ENCODE measurements at places on chromosomes 12 and 14.

- H3K36me3 ChIP-seq: no peaks in the 10 kb centered on the region
- no peaks in the 10 kb centered on the region for H3K27me3 ChIP-seq
- DNase-seq: no peak
- peak overlapping the region; percentile 8 for H3K27ac ChIP-seq
Observed at GRCh38 chr14:54589076-54589475, 22.1 kb downstream of the SAMD4A start.

DNA sequence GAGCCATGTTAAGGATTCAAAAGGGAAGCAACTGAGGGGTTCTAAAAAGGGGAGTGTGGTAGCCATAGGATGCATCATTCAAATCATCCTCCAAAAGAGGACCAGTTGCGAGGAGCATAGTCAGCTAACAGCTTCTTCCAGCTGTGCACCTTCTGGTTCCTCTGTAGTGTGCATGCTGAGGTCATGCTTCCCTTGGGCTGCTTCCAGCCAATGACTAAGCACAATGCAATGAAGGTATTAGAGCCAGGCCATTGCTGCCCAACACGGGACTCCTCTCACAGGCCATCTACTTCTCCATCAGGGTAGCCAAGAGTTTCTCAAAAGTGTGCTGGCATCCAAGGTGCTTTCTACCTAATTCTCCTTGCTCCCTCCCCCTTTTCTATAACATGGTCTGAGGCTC, 69.2 kb upstream of the ARID2 start:
- peak; percentile 45 for DNase-seq
- no peak overlapping the region for H3K4me3 ChIP-seq
- no peak overlapping the region for H3K27ac ChIP-seq
- no peaks in the 10 kb centered on the region for H3K27me3 ChIP-seq

DNA sequence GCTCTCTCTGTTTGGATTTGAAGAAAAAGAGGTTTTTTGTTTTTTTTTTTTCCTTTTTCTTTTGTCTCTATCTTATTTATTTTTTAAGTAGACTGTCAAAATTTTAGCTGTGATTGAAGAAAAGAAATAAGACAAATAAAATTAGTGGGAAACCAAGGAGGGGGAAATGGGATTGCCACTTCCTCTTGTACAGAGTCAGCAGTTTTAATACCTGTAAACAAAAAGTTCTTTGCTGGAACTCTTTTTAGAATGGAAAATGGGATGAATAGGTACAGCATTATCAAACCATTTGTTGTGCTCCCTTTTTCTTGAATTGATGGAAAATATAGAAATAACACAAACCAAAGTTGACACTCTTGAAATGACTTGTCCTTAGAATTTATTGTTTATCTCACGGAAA, 680.7 kb downstream of the DIO2 start:
- no peak overlapping the region for H3K27ac ChIP-seq
- no peak for DNase-seq
- H3K36me3 ChIP-seq: no peaks in the 10 kb centered on the region
- H3K4me1 ChIP-seq: no peaks in the 10 kb centered on the region

GRCh38 chr12:130661486-130662255, 54.4 kb downstream of the RIMBP2 start:
- DNase-seq: no peak
- H3K4me3 ChIP-seq: no peak overlapping the region
- no peaks in the 10 kb centered on the region for H3K36me3 ChIP-seq
- H3K27ac ChIP-seq: no peak overlapping the region
- no peaks in the 10 kb centered on the region for H3K27me3 ChIP-seq

DNA sequence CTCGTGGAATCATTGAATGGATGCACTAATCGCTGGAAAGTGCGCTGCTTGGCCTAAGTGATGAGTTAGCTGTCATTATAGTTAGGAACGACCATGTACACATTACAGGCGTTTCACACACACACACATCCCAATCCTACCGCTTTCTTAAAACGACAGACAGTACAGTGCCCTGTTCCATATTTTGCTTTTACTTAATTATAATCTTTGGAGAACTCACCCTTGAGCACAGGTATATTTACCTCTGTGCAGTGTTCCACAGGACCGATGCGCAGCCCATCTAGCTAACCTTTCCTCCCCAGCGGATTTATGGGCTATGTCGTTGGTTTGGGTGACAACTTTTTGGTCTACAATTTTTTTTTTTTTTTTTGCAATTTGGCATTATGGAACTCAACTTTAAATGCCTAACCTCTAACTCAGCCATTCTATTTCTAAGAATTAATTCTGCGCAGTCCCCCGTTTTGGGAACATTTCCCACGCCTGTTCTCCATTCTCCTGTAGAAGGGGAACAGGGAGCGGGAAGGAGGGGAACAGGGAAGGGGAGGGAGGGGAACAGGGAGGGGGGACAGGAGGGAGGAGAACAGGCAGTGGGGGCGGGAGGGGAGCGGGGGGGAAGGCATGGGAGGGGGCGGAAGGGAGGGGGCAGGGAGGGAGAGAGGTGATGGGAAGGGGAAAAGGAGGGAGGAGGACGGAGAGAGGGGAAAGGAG, 663 bp upstream of the ULK1 start:
- H3K4me3 ChIP-seq: no peak overlapping the region
- no peaks in the 10 kb centered on the region for H3K27me3 ChIP-seq
- peaks cover 9% of the 10 kb centered on the region for H3K4me1 ChIP-seq
- no peaks in the 10 kb centered on the region for H3K36me3 ChIP-seq

GRCh38 chr12:106581543-106582248, 1.1 kb upstream of the RFX4 start:
- H3K4me3 ChIP-seq: no peak overlapping the region
- no peaks in the 10 kb centered on the region for H3K36me3 ChIP-seq
- H3K4me1 ChIP-seq: peaks cover 2% of the 10 kb centered on the region
- DNase-seq: no peak
- peaks cover 74% of the 10 kb centered on the region for H3K27me3 ChIP-seq
- no peak overlapping the region for H3K27ac ChIP-seq

GRCh38 chr14:72880164-72880563, 13.7 kb downstream of the DPF3 start:
- H3K4me1 ChIP-seq: no peaks in the 10 kb centered on the region
- H3K27ac ChIP-seq: no peak overlapping the region
- H3K27me3 ChIP-seq: no peaks in the 10 kb centered on the region
- no peak overlapping the region for H3K4me3 ChIP-seq

DNA sequence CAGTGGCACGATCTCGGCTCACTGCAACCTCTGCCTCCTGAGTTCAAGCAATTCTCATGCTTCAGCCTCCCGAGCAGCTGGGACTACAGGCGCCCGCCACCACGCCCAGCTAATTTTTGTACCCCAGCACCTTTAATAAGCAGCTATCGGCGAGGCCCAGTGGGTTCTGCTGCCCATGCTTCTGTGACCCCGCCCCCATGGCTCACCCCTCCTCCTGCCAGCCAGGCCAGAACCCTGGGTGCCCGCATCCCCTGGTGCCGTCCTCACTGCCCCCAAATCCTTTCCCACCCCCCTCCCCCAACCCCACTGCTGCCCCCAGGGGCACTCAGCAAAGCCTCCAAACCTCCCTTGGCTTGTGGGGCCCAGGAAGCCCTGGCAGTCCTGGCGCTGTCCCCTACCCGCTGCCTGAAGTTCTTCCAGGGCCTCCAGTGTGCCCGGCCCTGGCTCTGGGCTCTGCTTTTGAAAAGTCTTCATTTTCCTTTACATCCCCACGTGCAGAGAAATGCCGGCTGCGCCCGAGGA, 14.5 kb downstream of the BAG5 start:
- H3K27me3 ChIP-seq: no peaks in the 10 kb centered on the region
- H3K36me3 ChIP-seq: no peaks in the 10 kb centered on the region
- no peak overlapping the region for H3K27ac ChIP-seq
- H3K4me3 ChIP-seq: no peak overlapping the region
- H3K4me1 ChIP-seq: peaks cover 20% of the 10 kb centered on the region

DNA sequence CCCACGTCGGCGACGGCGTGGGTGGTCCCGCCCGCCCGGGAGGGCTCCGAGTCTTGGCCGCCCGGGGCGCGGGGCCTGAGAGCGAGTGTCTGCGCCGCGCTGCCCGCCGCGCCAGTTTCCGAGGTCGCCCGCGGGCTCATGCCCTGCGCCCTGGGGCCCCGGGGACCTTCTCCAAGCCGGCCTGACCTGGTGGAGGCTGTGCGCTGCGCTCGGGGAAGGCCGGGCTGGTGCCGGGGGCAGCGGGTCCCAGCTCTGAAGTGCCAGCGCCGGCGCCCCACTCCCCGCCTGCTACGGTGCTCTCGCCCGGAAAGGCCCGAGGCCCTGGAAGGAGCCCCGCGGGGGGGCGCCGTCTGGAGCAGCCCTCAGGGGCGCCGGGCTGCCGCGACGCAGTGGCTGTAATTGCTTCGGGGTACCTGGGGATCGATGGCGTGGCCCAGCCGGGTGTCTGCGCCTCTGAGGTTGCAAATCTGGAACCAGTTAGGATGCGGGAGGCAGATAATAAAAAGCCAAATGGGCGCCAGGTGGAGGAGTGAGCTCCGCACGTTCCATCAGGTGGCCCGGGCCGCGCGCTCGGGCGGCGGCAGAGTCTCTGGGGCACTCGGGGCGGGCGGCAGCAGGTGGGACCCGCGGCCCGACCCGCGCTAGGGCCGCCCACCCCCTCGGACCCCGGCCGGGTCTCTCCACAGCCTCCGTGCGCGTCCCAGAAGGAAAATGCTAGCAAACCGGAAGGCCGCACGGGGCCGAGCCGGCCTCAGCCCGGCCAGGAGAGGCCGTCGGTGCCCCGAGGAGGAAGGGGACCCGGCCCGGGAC, 102.3 kb upstream of the DIO3 start:
- H3K27me3 ChIP-seq: peaks cover 57% of the 10 kb centered on the region
- H3K4me1 ChIP-seq: no peaks in the 10 kb centered on the region
- no peak for DNase-seq
- H3K36me3 ChIP-seq: no peaks in the 10 kb centered on the region
- H3K27ac ChIP-seq: no peak overlapping the region
- H3K4me3 ChIP-seq: no peak overlapping the region

DNA sequence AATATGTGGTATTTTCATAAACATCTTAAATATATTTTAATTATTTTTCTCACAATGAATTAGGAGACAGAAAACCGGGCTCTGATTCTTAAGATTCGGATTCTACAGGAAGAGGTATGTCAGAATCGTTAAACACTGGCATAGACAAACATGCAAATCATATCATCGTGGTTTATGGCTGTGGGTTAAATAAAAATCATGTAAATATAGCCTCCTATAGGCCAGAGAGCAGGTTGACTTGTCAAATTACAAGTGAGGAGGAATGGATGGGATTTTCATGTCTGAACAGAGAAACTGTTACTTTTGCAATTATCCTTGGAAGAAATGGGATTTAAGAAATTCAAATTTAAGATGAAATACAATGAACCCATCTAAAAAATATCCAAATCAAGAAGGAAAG, 74.9 kb upstream of the BCAT1 start:
- no peaks in the 10 kb centered on the region for H3K36me3 ChIP-seq
- no peak overlapping the region for H3K4me3 ChIP-seq
- H3K4me1 ChIP-seq: no peaks in the 10 kb centered on the region

GRCh38 chr14:48398675-48399282, 723.4 kb upstream of the MDGA2 start:
- H3K4me1 ChIP-seq: no peaks in the 10 kb centered on the region
- H3K4me3 ChIP-seq: no peak overlapping the region
- H3K27me3 ChIP-seq: no peaks in the 10 kb centered on the region
- no peak for DNase-seq

- no peaks in the 10 kb centered on the region for H3K4me1 ChIP-seq
- no peak for DNase-seq
- H3K36me3 ChIP-seq: no peaks in the 10 kb centered on the region
- H3K27me3 ChIP-seq: no peaks in the 10 kb centered on the region
- no peak overlapping the region for H3K27ac ChIP-seq
Observed at GRCh38 chr12:66062290-66062625, 68.3 kb downstream of the LLPH start.

GRCh38 chr12:111699-112493, 45.3 kb downstream of the IQSEC3 start:
- no peak overlapping the region for H3K4me3 ChIP-seq
- H3K36me3 ChIP-seq: no peaks in the 10 kb centered on the region
- H3K27ac ChIP-seq: no peak overlapping the region
- DNase-seq: no peak

- peaks cover 12% of the 10 kb centered on the region for H3K4me1 ChIP-seq
- no peaks in the 10 kb centered on the region for H3K36me3 ChIP-seq
- H3K4me3 ChIP-seq: no peak overlapping the region
- H3K27me3 ChIP-seq: no peaks in the 10 kb centered on the region
- peak overlapping the region; percentile 43 for H3K27ac ChIP-seq
- DNase-seq: no peak
Observed at GRCh38 chr12:127133675-127134335, 1133.2 kb upstream of the TMEM132C start.

DNA sequence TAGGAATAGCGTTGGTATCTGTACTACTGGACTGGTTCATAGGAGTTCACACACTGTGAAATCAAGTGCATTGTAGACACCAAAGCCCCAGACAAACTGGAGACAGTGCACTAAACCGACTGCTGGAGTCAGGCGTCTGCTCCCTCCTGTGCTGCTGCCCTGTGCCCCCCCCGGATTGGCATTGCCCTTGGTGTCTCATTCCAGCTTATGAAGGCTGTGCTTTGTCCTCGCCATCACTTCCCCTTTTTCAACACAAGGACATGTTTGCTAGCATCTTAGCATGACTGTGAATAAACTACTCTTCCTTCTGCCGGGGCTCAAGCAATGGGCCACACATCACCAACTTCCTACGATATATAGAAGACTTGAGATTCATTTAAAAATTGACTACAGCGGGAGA, 84.0 kb downstream of the TMCC3 start:
- no peak for DNase-seq
- H3K4me3 ChIP-seq: no peak overlapping the region
- H3K27me3 ChIP-seq: no peaks in the 10 kb centered on the region
- H3K4me1 ChIP-seq: peaks cover 30% of the 10 kb centered on the region

DNA sequence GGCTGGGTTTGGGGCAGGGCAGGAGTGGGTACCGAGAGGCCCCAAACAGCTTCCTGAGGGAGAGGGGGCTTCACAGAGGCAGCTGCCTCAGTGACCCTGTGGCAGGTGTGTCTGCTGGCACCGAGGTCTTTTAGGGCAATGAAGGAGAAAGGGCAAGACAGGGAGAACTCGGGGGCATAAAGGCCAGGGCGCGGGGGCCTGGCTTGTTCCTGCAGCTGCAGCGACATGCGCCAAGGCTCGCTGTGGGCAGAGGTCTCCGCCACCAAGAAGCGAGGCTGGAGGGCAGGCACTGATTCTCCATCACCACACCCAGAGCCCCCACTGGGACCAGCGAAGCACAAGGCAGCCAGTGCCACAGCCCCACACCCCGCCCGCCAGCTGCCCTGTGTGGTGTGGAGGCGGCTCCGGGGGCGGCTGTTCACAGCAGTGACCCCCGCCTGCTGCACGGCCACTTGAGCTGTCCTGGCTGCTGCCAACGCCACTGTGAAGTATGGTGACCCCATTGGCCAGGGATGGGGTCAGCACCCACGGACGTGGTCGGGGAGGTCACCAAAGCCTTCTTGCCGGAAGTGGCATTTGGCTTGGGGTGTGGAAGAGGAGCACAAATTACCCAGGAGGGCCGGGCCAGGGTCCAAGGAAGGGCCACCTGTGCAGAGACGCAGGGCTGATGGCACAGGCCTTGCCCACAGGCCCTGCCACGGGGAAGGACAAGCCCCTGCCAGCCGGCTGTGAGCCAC, 16.4 kb downstream of the BAG5 start:
- no peaks in the 10 kb centered on the region for H3K36me3 ChIP-seq
- no peaks in the 10 kb centered on the region for H3K27me3 ChIP-seq
- no peak for DNase-seq

Data from keratinocyte (primary cell).